ENCODE measurements at places on chromosomes 6 and 20. TPM values are rescaled to one million over a fixed set of nuclear protein-coding genes. Genes with fewer than 3 reads are reported as not detected.

The DEFB132 gene
- total RNA-seq: not detected

The SPATS1 gene
- total RNA-seq: not detected

GRCh38 chr6:73515204-73515655 is 5.6 kb downstream of the EEF1A1 start:
- DNase-seq: peak; percentile 17

DNA sequence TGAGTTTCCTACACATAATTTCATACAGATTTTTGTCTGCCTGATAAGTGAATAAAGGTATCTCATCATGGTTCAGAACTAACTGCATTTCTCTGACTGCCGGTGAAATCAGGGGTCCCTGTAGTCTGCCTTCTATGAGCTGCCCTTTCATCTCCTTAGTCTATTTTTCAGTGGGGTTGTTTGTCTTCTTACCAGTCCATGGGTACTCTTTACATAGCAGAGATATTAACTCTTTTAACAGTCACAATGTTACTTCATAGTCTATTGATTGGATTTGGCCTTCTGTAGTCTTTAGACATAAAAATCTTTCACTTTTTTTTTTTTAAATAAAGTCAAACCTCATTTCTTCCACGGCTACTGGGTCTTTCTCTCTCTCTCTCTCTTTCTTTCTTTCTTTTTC is 79.8 kb downstream of the RALGAPA2 start:
- DNase-seq: no peak

GRCh38 chr6:45001663-45002062 is 326.5 kb upstream of the RUNX2 start:
- no peak for DNase-seq

The GTPBP2 gene
- 46.4 TPM for total RNA-seq

The BTNL2 gene
- total RNA-seq: not detected

DNA sequence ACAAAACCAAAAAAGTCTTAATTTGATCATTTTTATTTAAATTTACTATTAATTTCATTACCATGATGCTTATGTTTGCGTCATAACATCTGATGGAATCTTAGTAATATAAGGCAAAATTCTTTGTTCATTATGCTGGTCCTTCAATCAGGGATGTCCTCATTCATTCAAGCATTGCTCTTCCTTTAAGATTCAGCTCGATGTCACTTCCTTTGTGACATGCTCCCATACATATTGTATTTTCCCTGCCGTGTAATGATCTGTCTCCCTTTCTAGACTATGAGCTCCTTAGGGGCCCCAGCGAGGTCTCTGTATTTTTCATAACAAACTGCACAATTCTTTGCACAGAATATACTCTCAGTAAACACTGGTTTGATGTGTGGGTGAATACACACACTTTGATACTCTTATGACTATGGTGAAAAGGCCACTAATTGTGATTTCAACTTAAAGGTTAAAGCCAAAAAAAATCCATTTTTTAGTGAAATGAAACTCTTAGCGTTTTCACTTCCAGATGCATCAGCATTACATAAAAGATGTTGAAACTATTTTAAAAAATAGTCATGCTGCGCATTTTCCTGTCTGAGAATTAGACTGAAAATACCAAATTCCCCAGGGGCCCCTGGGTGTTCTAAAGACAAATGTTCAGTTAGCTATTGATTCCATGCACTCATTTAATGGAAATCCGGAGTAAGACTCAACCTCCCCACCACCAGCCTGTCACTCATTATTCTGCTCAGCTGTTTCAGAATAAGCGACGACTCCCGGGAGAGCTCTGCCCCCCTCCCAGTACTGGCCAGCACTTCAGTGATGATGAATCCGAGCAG is 169.7 kb downstream of the ATXN1 start:
- no peak for DNase-seq

The SOD2 gene
- total RNA-seq: 55.9 TPM

The MAFB gene
- total RNA-seq: 0.18 TPM

The GPX5 gene
- not detected for total RNA-seq

- peak; percentile 33 for DNase-seq
Measured at GRCh38 chr6:3247255-3248146, 11.2 kb upstream of the PSMG4 start.

DNA sequence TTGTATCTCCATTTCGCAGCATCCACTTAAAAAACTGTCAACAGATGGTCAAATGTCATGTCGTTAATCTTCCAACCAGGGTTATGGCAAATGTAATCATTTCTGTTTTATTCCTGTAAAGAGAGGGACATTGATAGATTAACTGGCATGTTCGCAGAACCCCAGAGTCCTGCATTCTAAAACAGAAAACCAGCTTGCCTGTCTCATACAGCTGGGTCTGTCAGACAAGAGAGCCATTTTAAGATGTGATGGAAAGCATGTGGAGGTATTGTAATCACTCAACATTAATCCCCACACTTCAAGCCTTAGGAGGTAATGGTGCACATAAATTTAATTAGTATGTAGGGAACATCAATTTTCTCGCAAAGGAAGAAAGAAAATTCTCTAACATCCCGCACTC is 4.4 kb downstream of the SMLR1 start:
- no peak for DNase-seq

The PRL gene
- not detected for total RNA-seq

The LY6G6F gene
- not detected for total RNA-seq

The CDSN gene
- 0.88 TPM for total RNA-seq

The PNLDC1 gene
- 0.07 TPM for total RNA-seq

- DNase-seq: no peak
Measured at GRCh38 chr6:111423960-111424846, 58.8 kb downstream of the REV3L start.

The C6orf132 gene
- total RNA-seq: 21.3 TPM

DNA sequence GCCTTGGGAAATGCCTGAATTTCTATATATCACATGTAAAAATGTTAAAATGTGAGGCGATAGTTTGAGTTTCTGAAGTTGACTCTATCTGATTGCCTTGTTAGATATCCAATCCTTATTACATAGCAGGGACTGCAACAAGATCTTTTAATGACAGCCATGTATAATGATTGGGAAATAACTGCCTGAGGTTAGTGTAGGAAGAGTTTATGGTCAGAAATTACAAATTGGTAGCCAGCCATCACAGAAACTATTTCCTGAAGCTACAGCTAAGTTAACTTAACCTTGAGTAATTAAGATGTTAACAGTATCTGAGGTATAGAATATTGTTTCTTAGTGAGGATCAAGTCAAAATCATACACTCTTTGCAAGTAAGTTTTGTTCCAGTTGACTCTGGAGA is 41.0 kb downstream of the AKIRIN2 start:
- no peak for DNase-seq

GRCh38 chr6:106977246-106977645 is 2.7 kb upstream of the CD24 start:
- DNase-seq: no peak

DNA sequence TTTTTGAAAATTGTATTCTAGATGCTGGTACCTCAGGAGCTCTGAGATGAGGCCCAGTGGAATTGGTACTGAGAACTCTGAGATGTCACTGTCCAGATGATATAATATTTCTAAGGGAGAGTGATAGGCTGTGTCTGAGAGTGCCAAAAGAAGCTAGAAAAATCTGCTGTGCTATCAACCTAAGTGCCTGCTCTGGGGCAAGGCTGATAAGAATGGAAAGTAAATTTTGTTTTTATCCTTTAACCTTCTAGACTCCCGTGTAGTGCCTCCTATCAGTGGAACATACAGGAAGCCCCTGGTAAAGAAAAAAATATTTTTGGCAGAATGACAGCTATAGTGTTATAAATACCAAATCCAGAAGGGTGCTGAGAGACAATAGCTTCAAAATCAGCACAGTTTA is 348.2 kb downstream of the TFAP2B start:
- DNase-seq: no peak

DNA sequence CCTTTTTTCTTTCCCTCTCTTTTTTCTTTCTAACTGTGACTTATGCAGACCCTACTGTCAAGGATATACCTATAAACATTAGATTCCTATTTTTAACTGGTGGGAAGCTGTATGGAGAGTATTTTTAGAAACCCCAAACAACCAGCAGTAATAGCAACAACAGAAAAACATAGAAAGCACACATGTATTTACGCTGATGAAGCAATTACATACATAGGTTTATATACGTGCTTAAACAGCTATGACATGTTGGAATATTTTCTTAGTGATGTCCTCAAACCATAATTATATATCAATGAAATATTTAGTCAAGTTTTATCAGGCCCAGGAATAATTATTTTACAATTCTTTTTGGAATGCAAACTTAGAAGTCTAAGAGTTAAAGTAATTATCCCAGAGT is 294.3 kb upstream of the SOX4 start:
- no peak for DNase-seq

GRCh38 chr6:35977308-35977707 is 47.1 kb downstream of the SLC26A8 start:
- no peak for DNase-seq

DNA sequence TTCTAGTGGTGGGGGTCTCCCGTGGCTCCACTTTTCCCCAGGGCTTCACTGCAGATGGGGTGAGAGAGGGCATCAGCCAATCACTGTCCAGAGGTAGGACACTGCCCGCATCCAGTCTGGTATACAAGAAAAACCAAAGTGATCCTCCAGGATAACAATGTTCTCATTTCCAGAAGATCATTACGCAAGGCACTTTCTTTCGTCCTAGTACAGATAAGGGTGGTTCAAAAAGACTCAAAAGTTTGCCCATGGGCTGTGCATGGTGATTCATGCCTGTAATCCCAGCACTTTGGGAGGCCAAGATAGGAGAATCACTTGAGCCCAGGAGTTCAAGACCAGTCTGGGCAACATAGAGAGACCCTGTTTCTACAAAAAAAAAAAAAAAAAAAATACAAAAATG is 16.4 kb downstream of the GMDS start:
- no peak for DNase-seq

DNA sequence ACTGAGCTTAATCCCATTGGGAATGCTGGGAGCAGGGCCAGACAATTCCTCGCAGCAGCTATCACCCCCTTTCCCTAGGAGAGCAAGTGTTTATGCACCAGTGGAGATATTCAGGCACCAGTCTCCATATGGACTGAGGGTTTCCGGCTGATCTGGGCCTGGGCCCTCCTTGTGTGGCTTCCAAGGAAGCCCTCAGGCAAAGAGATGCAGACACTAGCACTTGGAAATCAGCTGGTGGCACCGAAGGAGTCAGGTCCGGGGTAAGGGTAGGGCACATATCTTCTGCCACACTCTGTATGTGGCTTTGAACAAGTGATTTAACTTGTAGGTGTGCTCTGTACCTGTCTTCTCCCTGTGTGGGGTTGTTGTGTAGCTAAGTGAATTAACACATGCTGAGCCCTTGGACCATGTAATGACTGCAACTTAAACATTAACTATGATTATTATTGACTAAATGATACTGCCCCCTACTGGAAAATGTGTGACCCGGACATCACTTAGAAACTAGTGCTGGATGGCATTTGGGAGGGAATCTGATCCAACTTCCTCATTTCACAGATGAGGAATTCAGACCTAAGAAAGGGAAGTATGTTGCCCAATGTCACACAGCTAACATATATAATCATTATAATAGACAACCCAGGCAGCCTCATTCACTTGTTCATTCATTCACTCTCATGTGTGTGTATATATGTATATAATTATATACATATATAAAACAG is 19.3 kb upstream of the WFDC2 start:
- DNase-seq: no peak

The ZNF76 gene
- total RNA-seq: 10.2 TPM

GRCh38 chr20:43919686-43920403 is 5.2 kb downstream of the TOX2 start:
- no peak for DNase-seq

The SLC44A4 gene
- 0.25 TPM for total RNA-seq

The ATP6V1G2 gene
- total RNA-seq: 0.56 TPM

- DNase-seq: no peak
Measured at GRCh38 chr20:61949714-61950640, 115.7 kb downstream of the TAF4 start.

GRCh38 chr6:143063631-143064030 is 2.9 kb downstream of the AIG1 start:
- no peak for DNase-seq

The B3GALT4 gene
- 1.1 TPM for total RNA-seq
